Aortic smooth muscle cell (primary cell): ENCODE measurements at places on chromosomes 5 and 9. TPM values are rescaled to one million over a fixed set of nuclear protein-coding genes. Genes with fewer than 3 reads are reported as not detected.

Gene AQP3
- total RNA-seq: 0.26 and 0.56 TPM in 2 replicates

Gene TPRN
- total RNA-seq: 5.2 and 5.8 TPM in 2 replicates

Gene FBLL1
- total RNA-seq: 0.56 TPM in 1 of 2 replicates, not detected in the other

Gene CCDC192
- not detected in 2 replicates for total RNA-seq

Gene CDH10
- total RNA-seq: under 0.01 and 0.12 TPM in 2 replicates

Gene CER1
- not detected in 2 replicates for total RNA-seq

Gene TLN1
- 322 and 363 TPM in 2 replicates for total RNA-seq

Gene BTNL8
- total RNA-seq: not detected in 2 replicates

Gene LCN1
- not detected in 2 replicates for total RNA-seq

Gene STK32A
- total RNA-seq: 3.4 and 5.5 TPM in 2 replicates

Gene IL13
- total RNA-seq: not detected in 2 replicates

Gene GMCL2
- not detected in 2 replicates for total RNA-seq

Gene DDX46
- total RNA-seq: 20.1 and 21.3 TPM in 2 replicates

Gene NADK2
- total RNA-seq: 20.1 and 23.7 TPM in 2 replicates

Gene SLC45A2
- total RNA-seq: 0.19 TPM in 1 of 2 replicates, not detected in the other

Gene NMUR2
- not detected in 2 replicates for total RNA-seq

Gene F12
- 0.25 and 0.26 TPM in 2 replicates for total RNA-seq

Gene GADD45G
- total RNA-seq: 0.31 and 0.53 TPM in 2 replicates

Gene GBGT1
- total RNA-seq: 3.5 and 3.8 TPM in 2 replicates
